Posterior cingulate gyrus (tissue), 11 donors: ENCODE measurements at places on chromosomes 11 and 22.

- peak; percentile 95 for DNase-seq
Measured at GRCh38 chr22:49026494-49027367, 800.9 kb downstream of the BRD1 start.

GRCh38 chr11:130779943-130780342 is 136.3 kb downstream of the SNX19 start:
- no peak for DNase-seq

- DNase-seq = peak; percentile 30
Measured at GRCh38 chr11:62665599-62666258, 617 bp downstream of the CSKMT start.

- no peak for DNase-seq
Measured at GRCh38 chr11:29336727-29337575, 679.9 kb downstream of the KCNA4 start.
